Colonic mucosa (tissue), 4 donors: ENCODE measurements at places on chromosomes 1 and 21. TPM values are rescaled to one million over a fixed set of nuclear protein-coding genes. Genes with fewer than 3 reads are reported as not detected.

GRCh38 chr1:161000736-161001480 lies 20.0 kb downstream of the F11R start:
- DNase-seq = no peak

TEX38 gene
- total RNA-seq = not detected

DNA sequence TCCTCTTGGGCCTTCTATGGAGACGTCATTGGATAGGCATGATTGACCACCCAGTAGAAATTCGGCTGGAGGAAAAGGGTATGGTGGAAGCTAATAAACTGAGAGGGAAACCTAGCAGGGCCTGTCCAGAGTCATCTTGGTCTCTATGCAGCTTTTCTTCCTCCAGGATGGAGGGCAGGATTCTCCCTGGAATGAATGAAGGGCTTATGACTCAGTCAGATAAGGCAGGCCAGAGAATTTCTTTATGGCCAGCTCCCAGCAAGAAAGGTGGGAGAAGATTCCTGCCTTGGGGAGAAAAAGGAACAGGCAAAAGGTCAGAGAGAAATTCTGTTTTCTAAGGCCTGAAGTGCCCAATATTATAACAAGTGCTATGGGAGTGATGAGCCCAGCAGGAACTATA lies 17.1 kb downstream of the FBLIM1 start:
- DNase-seq = no peak

DNA sequence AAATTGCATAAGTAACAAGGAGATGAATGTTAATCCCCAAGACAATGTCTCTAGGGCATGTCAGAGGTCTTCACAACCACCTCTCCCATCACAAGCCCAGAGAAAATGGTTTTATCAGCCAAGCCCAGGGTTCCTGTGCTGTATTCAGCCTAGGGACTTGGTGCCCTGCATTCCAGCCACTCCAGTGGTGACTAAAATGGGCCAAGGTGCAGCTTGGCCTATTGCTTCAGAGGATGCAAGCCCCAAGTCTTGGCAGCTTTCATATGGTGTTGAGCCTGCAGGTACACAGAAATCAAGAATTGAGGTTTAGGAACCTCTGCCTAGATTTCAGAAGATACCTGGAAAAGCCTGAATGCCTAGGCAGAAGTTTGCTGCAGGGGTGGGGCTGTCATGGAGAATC lies 1118.6 kb downstream of the PLA2G4A start:
- no peak for DNase-seq

GRCh38 chr1:229621663-229622062 lies 4.3 kb downstream of the TAF5L start:
- DNase-seq = no peak

ZYG11A gene
- total RNA-seq = 0.05 TPM

DNA sequence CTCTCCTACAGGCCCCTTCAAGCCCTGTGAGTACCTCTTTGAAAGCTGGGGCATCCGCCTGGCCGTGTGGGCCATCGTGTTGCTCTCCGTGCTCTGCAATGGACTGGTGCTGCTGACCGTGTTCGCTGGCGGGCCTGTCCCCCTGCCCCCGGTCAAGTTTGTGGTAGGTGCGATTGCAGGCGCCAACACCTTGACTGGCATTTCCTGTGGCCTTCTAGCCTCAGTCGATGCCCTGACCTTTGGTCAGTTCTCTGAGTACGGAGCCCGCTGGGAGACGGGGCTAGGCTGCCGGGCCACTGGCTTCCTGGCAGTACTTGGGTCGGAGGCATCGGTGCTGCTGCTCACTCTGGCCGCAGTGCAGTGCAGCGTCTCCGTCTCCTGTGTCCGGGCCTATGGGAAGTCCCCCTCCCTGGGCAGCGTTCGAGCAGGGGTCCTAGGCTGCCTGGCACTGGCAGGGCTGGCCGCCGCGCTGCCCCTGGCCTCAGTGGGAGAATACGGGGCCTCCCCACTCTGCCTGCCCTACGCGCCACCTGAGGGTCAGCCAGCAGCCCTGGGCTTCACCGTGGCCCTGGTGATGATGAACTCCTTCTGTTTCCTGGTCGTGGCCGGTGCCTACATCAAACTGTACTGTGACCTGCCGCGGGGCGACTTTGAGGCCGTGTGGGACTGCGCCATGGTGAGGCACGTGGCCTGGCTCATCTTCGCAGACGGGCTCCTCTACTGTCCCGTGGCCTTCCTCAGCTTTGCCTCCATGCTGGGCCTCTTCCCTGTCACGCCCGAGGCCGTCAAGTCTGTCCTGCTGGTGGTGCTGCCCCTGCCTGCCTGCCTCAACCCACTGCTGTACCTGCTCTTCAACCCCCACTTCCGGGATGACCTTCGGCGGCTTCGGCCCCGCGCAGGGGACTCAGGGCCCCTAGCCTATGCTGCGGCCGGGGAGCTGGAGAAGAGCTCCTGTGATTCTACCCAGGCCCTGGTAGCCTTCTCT lies 23.5 kb downstream of the UBE2T start:
- DNase-seq = no peak

DNA sequence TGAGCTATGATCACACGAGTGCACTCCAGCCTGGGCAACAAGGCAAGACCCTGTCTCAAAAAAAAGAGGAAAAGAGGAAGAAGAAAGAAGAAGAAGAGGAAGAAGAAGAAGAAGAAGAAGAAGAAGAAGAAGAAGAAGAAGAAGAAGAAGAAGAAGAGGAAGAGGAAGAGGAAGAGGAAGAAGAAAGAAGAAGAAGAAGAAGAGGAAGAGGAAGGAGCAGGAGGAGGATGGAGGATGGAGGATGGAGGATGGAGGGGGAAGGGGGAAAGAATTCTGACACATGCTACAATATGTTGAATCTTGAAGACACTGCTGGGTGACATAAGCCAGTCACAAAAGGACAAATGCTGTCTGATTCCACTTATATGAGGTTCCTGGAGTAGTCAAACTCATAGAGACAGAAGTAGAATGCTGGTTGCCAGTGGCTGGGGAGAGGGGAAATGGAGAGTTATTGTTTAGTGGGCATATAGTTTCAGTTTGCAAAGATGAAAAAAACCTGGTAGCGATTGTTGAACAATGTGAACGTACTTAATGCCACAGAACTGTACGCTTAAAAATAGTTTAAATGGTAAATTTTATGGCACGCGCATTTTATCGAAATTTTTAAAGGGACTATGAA lies 47.3 kb upstream of the COA6 start:
- no peak for DNase-seq

GRCh38 chr21:37073417-37074196 lies 553 bp downstream of the TTC3 start:
- DNase-seq = peak; percentile 67

DNA sequence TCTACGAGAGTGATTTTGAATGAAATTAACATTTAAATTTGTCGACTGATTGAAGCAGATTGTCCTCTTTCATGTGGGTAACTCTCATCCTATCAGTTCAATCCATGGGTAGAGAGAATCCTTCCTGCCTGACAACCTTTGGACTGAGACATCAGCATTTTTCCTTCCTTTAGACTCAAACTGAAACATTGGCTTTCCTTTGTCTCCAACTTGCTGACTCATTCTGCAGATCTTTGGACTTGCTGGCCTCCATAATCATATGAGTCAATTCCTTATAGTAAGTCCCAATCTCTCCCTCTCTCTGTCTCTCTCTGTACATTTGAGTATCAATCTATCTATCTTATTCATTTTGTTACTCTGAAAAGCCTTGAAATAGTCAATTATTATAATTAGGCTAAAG lies 416.7 kb downstream of the LRRIQ3 start:
- peak; percentile 27 for DNase-seq

DNA sequence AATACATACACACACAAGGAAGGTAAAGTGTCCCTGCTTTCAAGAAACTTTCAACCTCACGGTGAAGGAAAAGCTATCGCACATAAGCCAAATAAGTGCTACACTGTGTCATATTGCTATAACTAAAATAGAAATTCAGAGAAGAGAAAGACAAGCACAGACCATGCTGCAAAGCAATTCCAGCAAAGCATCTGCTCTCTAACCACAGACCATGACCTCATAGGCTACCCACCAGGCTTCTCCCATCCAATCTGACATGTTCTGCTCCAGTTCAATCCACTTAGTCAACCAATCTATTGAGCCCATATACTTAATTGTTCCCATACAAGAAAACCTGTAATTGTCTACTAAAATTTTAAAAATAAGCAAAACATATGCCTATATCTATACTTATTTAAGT lies 211.3 kb downstream of the BARHL2 start:
- DNase-seq = no peak
